ENCODE measurements at places on chromosomes 6 and 20. TPM values are rescaled to one million over a fixed set of nuclear protein-coding genes. Genes with fewer than 3 reads are reported as not detected.

DNA sequence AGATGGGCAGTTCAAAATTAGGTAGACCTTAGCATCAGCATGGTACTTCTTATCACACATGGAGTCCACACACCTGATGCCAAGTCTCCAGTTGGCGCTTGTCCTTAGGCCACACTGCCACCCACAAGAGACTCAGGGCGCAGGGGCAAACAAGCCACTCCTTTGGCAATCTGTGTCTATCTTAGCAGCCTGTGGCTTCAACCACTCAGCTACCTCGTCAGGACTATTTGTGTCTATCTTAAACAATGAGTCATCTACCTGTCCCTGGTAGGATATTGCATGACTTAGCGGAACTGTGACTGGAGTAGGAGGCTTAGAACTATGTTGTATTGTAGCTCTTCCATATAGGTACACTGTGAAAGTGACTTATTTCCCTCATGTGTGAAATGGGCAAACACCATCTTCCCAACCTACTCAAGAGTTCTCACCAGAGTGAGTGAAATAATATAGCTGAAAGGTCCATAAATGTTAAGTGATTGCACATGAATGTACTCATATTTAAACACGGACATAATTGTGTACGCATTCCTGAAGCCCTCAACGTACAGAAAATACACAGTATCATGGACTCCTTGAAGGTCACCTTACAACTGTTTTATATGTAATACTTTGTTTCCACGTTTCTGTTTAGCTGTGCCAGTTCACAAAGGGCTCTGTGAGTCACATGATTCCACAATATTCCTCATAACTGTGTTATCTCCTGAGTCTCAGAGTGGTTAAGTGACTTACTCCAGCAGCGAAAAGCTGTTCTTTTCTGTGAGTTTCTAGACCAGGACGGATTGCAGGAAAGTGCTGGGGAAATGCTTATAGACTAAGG, 1.6 kb downstream of the TRIM27 start:
- no peak for DNase-seq

DNA sequence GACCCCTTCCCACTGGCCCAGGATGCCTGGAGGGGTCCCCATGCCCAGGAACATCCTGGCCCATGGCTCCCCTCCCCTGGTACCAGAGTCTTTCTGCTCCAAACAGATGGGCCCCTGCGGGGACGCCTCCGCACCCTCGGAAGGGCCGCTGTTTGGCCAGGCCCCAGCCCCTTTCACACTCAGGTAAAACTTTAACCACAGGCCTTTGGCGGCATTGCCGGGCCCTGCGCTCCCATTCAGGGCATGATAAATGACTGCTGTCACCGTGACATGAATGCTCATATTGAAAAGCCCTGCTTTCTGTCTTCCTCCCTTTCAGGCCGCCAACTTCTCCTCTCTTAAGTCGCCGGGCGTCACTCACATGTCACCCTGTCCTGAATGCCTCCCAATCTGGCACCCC, 141.5 kb upstream of the TOP1 start:
- no peak for DNase-seq

- DNase-seq, result no peak
Measured at GRCh38 chr20:45611054-45611453, 18.5 kb upstream of the WFDC10A start.

- no peak for DNase-seq
Measured at GRCh38 chr20:2799688-2800520, 523 bp downstream of the CPXM1 start.

DNA sequence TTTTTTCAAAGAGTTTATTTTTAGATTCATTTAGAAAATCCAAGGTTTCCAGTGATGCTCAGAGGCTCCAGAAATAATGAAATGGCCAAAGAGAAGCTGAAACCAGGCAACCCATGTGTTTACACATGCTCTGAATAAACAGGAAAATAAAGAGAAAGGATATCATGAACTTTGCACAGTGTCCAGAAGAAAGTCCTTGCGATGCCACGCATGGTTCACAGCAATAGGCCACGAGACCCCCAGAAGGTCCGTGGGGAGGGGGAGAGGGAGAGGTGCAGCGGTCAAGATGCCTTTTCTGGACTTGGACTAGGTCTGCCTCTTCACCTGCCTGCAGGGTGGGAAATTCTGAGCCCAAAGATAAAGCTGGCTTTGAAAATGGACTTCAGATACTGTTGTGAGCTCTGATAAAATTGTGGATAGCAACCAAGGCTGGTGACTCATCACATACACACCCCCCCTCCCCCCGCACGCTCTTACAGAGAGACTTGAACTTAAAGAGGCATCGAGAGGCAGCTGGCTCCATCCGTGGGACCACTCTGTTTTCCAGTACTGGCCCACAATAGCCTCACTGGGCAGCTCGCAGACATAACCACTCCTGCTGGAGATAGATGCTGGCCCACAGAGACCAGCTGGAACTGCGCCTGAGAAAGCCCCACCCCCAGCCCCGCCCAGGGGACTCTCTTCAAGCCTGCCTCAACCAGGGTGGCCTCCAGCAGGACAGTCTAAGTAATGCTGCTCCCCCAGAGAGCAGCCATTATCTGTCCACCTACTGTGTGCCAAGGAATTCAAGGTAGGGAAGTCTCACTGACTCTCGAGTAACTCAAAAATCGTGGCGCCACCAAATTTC, 21.2 kb upstream of the NFATC2 start:
- peak; percentile 82 for DNase-seq

DNA sequence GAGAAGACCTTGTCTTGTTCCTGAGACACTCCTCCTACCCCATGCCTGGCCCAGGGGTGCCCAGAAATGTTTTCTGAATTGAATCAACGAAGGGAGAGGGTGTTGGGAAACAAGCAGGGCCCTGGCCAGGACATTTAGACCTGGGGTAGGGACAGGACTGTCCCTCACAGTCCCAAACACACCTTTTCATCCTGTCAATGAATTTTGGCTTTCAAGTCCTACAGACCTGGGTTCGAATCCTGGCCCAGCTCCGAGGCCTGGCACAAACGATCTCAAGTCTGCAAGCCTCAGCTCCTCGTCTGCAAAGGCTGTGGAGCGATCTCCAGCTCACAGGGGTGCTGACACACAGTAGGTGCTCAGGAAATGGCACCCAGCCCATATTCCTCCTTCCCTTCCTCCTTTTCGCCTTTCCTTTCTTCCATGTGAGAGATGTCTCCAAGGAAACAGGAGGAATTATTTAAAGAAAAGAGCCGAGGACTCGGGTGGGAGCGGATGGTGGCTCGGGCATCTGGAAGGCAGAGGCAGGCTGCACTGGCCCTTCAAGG, 7.3 kb upstream of the DLGAP4 start:
- DNase-seq, result no peak

Gene APOM
- total RNA-seq, result 1.4 TPM

Gene SMIM8
- total RNA-seq, result 14.6 TPM

DNA sequence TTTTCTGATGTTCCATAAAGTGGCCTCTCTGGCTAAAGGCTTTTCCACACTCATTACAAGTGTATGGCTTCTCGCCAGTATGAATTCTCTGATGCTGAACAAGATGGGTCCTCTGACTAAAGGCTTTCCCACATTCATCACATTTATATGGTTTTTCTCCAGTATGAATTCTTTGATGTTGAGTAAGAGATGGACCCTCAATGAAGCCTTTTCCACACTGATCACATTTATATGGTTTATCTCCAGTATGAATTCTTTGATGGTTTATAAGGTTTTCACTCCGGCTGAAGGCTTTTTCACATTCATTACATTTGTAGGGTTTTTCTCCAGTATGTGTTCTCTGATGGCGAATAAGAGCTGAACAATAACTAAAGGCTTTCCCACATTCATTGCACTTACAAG, 20.4 kb downstream of the ZNF184 start:
- no peak for DNase-seq

GRCh38 chr6:37033819-37034795, 28.7 kb downstream of the FGD2 start:
- no peak for DNase-seq

DNA sequence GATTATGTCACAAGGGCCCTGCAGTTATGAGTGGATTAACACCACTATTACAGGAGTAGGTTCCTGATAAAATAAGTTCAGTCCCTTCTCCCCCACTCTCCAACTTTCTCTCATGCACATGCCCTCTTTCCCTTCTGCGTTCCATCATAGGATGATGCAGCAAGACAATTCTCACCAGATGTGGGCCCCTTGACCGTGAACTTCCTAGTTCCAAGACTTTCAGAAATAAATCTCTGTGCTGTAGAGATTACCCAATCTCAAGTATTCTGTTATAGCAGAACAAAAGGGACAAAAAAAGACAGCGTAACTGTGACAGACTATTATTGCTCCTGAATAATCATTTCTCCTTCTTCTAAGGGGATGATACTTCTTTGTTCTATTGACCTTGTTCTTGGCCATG, 33.8 kb upstream of the TMEM244 start:
- no peak for DNase-seq

GRCh38 chr6:44797746-44798145, 410.2 kb downstream of the CDC5L start:
- no peak for DNase-seq

- DNase-seq, result no peak
Measured at GRCh38 chr6:70286905-70287304, 16.0 kb downstream of the COL9A1 start.

Gene JPH2
- 78.3 TPM for total RNA-seq
